ENCODE measurements at places on chromosomes 3 and 15. TPM values are rescaled to one million over a fixed set of nuclear protein-coding genes. Genes with fewer than 3 reads are reported as not detected.
A peak's percentile ranks its signal among the peaks of the same experiment; 100 is the strongest.

SEMA5B gene
- 0.56 TPM for total RNA-seq

ZPLD1 gene
- total RNA-seq, result 0.78 TPM

PLA2G4D gene
- total RNA-seq, result not detected

ARGFX gene
- not detected for total RNA-seq

SPINK8 gene
- not detected for total RNA-seq

KBTBD12 gene
- 1.5 TPM for total RNA-seq

POPDC2 gene
- total RNA-seq, result 4.9 TPM

ADGRG7 gene
- not detected for total RNA-seq

DNA sequence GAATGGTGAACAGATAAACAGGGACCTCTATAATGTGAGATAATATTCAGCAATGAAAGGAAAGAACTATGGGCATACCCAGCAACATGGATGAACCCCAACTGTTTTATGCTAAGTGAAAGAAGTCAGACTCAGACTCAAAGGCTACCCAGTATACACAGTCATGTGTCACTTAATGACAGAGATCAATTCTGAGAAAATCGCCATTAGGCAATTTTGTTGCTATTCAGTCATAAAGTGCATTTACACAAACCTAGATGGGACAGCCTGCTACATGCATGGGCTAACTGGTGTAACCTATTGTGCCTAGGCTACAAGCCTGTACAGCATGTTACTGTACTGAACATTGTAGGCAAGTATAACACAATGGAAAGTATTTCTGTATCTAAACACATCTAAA is 76.5 kb downstream of the B3GNT5 start:
- DNase-seq, result no peak

DNA sequence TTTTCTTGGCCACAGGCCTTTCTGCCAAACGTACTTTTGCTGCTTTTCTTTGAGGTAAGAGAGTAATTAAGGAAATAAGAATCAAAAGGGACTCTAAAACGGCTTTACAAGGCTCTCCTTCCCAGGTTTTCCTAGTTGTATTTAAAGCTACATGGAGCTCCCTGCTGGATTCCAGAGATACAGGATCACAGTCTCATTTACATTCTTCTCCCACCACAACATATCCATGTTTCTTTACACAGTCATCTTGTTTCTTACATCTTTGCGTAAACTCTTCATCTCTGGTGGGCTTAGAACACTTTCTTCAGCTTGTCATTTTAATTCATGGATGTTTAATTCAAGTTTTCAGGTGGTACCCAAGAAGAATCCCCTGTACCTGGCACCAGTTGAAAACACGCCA is 117.6 kb upstream of the BFSP2 start:
- DNase-seq, result no peak

DNA sequence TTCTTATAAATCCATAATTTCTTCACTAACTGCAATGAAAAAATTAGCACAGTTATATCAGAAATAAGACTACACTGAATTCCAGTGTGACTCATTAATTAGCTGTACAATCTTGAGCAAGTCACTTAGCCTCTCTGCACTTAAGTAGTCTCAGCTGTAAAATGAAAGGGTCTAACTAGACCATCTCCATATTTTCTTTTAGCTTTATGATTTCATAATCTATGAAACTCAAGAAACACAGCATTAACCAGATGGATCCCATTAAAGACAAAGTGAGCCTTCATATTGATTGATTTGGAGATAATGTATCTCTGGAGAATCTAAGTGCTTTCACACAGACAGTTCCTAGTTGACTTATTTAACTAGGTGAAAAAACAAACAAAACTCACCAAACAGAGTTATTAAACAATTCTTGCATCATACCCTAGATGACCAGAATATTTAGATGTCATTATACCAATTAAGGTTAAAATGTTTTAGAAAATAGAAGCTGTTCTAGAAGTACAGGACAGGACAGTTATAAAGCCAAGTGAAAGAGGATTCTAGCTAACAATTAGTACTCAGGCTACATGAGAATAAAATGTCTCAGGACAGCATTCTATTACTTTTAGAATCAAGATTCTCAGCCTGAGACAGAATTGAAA is 11.2 kb downstream of the CSNK1G1 start:
- DNase-seq, result no peak

DNA sequence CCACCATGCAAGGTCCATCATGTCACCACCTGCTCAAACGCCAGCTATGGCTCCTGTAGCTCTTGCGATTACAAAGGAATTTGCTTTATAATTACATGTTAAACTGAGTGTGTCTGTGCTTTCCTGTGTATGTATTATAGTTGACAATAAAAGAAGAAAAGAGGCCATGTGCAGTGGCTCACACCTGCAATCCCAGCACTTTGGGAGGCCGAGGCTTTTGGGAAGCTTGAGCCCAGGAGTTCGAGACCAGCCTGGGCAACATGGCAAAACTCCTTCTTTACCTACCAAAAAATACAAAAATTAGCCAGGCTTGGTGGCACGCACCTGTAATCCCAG is 27.0 kb downstream of the ATRIP start:
- DNase-seq, result no peak

DNA sequence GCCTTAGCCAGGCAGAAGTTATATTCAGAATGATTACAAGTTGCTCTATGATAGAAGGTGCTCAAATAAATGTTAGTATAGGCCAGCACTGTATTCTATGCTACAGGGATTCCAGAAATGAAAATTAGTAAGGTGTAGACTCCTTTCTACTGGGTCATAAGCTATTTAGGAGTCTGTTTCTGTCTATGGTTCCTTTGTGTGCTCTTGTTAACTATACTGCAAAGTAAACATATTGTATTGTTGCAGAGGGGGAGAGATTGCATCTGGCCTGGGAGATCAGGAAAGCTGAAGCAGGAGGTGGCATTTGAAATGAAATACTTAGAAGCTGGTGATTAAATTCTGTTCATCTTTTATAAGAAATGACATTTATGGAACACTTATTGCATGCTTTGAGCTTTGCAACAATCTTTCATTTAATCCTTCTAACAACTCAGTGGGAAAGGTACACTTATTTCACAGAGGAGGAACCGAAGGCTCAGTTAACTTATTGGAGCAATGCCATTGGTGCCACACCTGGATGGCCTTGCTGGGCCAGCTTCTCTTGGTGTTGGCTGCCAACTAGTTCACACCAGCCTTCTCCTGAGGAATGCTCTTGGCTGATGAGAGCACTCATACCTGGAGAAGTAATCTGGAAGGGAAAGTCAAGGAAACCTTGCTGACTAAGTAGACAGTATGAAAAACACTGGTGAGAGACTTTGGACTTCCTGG is 39.1 kb downstream of the ABHD5 start:
- peak; percentile 91 for DNase-seq

DNA sequence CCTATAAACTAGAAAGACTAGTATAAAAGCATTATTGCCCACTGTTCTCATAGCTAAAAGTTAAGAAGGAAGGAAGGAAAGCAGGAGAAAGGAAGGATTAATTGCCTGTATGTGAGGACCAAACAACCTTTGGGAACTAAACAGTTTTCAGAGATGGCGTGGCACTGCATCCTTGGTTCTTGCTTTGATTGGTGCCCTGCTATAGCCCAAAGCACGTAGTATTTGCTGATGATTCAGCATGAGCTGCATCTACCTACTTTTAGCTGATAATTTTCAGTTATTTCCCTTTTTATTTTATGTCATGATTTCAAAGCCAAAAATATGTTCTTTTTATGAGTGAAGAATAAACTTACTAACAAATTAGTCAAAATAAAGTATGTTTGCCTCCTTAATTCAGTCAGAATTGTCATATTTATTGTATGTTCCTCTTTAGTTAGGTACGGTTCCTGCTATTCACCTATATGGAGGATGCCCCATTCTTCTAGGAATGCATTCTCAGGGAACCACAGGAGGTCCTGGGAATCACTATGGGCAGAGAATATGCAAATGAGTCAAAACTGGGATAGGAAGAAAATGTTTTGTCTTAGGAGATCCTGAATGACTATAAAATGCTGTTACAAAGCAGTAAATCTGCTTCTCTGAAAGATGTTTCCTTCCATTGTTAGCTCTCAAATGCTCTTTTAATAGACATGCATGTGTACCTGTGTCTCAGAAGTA is 65.4 kb upstream of the THSD4 start:
- DNase-seq, result no peak

GRCh38 chr3:42037318-42037945 is 53.7 kb upstream of the TRAK1 start:
- DNase-seq, result peak; percentile 60

DNA sequence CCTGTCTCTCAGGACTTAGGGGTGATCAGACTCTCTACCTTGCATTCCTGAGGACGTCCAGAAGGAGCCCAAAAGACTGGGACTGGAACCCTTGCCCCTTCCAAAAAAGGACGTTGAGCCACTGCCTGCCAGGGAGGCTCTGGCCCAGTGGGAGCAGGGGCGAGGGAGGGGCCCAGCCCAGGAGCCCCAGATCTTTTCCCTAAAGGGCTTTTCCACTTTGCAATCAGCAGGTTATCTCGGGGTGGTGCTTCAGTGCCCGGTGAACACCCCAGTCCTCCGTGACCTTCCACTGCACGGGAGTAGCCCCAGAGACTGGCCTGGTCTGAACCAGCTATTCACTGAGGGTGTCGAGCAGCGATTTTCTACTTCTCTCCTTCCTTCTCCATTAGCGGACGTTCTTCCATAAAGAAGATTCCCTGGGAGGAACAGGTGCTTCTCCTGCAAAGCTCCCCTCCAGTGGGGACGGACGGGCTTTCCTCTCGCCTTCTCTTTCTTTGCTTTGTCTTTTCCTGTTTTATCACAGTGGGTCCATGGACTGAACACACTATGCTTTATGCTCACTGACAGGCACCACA is 113.7 kb downstream of the CHSY1 start:
- DNase-seq, result no peak
